CD8-positive, alpha-beta T cell (primary cell): ENCODE measurements at places on chromosomes 1 and 21.
A peak's percentile ranks its signal among the peaks of the same experiment; 100 is the strongest.

DNA sequence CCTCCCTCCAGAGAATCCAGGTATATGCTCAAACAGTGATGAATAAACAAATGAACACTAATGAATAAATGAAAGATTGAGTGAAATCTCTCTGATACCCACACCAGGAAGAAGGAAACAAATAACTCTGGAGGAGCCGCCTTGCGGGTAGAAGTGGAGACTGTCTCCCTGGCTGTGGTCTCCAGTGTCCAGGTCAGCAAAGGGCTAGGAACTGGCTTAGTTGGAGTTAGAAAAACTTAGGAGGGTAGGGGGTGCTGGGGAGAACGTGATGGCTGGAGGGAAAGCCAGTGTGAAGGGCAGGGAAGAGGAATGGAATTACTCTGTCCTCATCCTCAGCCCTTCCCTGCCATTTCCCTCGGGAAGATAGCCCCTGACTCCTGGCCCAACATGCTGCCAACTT is 537 bp downstream of the RHBDL2 start:
- no peak for DNase-seq

DNA sequence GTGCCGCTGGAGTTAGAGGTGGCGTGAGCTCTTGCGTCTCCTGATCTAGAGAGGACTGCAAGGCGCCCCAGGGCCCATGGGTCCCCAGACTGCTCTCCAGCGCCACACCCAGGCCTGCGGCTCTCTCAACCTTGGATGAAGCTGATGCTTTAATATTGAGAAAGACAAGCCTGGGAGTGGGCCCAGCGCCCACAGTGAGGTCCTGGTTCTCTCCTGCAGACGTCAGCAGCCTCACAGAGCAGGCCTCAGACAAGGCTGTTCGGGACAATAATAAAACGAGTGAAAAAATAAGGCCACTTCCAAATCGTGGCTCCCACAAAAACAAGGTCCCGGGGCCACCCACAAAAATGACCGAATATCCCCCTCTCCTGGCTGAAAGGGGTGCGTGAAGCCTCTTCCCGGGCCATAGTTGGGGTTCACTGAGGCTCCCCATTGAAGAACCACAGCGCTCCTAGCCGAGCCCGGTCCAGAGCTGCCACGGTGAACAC is 6.0 kb upstream of the DNMT3L start:
- DNase-seq, result peak; percentile 50

DNA sequence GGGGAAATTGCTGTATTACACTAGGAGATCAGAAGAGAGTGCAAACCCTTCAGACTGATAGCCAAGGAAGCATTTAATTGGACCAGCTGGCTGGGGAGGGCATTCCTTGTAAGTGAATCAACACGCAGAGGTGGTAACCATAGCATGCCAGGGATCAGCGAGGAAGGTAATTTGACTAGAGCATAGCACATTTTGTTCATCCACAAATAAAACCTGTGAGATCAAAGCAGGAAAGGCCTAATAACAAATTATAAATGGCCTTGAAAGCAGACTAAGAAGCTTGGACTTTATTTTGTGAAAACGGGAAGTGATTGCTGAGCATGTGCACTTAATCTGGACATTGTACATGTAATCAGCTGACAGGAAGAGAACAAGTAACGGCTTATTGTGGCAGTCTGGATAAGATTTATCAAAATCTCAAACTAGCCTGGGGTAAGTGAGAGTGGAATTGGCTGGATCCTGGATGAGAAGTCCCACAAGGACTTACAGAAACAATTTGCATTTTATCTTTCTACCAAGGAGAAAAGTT is 11.7 kb upstream of the CD55 start:
- DNase-seq, result no peak

GRCh38 chr1:151284013-151284577 is 2.0 kb downstream of the ZNF687 start:
- no peak for DNase-seq

GRCh38 chr1:242534753-242535152 is 10.3 kb upstream of the PLD5 start:
- no peak for DNase-seq

DNA sequence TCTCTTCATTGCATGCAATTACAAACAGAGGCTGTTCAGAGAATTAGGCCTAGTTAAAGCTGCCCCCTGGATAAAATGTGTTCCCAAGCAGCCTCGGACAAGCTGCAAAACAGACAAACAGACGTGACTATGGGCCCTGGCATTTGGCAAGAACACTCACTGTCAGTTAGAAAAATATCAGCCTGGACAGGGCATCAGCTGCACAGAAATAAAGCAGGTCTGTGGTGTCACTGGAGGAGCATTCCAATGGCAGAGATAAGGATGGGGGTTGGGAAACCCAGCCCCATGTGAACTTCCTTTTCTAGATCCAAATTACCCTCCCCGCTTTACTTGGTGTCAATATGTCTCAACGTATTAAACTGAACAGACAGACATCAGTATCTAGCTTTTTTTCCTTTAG is 177.1 kb downstream of the GPATCH2 start:
- no peak for DNase-seq

DNA sequence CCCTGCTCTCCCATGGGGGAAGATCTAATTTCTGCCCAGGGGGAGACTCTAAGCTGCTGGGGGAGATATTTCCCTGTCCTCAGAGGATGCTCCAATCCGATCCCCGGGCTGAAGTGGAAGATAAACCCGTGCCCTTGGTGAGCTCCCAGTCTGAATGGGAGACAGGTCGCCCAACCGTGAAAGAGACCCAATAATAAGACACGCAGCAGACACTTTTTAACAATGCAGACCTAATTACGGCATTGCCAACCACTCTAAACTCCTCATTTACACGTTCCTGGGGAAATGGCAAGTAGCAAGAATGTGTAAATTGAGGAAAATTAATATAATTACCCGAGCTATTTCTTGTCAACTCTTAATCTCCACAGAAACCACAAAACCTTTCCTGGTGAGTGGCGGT is 48.7 kb upstream of the ACTL8 start:
- no peak for DNase-seq

GRCh38 chr21:19914028-19914427 is 1084.2 kb upstream of the NCAM2 start:
- no peak for DNase-seq

- DNase-seq, result no peak
These were observed 34.2 kb downstream of the LMO4 start for GRCh38 chr1:87362834-87363426.

GRCh38 chr1:31694964-31695313 is 8.9 kb downstream of the COL16A1 start:
- no peak for DNase-seq

DNA sequence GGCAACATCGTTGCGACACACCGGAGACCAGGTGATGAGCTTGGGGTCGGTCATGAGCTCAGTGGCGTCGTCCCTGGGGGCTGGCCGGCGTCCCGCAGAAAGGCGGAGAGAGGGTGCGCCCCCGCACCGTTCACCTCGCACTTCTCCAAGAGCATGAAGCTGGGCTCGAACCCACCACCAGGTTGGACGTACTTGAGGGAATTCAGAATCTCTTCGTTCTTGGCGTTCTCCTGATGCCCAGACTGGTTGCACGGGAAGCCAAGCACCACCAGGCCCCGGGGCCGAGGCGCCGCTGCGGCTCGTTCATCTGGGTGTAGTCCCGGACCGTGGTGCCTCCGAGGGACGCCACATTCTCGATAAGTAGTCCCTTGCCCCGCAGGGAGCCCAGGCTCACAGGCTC is 176.6 kb upstream of the ADAMTS5 start:
- DNase-seq, result no peak

- DNase-seq, result no peak
These were observed 24.7 kb downstream of the NPHP4 start for GRCh38 chr1:5967351-5968160.

DNA sequence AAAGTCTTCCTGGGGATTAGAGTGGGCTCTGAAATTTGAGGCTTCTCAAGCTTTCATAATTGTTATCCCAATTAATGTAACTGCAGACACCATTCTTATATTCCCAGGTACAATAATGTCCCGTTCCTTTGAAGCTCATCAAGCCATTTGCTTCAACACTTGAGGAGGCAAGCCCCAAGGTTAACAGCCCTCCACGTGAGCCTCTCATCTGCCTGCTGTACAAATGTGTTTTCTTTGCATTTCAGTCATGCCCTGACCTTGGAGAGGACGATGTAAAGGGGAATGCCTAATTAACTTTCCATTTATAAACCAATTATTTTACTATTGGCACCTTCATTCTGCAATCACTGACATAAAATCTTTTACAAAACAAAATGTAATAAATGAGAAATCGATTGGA is 106.3 kb downstream of the SETD4 start:
- DNase-seq, result no peak

GRCh38 chr1:234188454-234188792 is 184.8 kb upstream of the COA6 start:
- DNase-seq, result no peak

DNA sequence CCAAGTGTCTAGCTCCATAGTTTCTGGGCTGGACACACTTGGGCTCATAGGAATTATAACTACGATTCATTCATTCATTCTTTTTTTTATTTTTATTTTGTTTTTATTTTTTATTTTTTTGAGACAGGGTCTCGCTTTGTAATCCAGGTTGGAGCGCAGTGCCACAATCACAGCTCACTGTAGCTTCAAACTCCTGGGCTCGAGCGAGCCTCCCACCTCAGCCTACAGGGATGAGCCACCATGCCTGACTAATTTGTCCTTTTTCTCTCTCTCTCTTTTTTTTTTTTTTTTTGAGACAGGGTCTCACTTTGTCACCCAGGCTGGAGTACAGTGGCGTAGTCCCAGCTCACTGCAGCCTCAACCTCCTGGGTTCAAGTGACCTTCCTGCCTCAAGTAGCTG is 42.3 kb downstream of the KCNAB2 start:
- DNase-seq, result no peak

GRCh38 chr21:33942426-33942825 is 26.8 kb upstream of the ATP5PO start:
- no peak for DNase-seq

- no peak for DNase-seq
These were observed 27.7 kb downstream of the NEK2 start for GRCh38 chr1:211647711-211648121.

DNA sequence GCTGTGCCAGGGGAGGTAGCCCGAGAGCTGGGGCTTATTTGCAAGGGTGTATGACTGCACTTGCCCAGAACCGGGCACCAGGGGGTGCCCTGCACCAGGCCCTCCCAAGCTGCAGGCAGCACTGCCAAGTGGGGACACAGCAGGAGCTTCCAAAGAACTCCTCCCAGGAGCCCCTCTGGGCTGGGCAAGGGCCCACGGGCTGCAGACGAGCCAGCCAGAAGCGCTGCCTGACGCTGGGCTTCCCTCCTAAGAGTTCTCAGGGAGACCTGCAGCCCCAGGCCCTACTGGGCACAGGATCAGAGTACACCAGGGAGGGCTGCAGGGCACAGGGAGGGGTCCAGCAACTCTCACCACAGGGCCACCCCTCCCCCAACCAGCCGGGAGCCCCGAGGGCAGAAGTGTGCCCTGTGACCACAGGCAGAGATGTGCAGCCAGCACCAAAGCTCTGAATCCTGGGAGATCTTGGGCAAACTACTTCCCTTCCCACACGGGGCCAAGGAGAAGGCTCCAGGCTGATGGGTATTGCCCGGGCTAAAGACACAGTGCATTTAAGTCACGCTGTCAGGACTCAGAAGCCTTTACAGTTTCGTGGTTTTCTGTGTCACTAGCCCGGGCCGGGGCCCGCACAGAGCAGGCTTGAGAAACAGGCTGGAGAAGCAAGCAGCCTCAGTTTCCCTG is 63.4 kb downstream of the KCNAB2 start:
- DNase-seq, result no peak

- DNase-seq, result no peak
These were observed 23.9 kb downstream of the ACOT11 start for GRCh38 chr1:54571803-54572541.

DNA sequence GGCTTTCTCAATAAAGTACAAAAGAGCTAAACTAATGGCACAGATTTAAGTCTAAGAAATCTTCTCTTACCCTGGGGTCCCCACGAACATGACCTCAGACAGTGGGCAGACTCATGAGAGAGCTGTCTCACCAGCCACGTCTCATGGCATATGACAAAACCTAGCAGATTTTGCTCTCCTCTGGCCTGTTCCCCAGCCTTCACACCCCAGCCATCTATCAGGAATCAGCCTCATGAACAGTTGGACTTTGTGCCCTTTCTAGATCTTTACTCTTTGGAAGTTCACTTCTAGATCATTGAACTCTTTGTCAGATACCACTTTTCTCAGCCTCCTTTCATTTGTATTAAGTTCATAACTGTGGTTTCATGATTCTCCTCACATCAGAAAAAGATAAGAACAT is 14.2 kb upstream of the HSD3B1 start:
- no peak for DNase-seq

DNA sequence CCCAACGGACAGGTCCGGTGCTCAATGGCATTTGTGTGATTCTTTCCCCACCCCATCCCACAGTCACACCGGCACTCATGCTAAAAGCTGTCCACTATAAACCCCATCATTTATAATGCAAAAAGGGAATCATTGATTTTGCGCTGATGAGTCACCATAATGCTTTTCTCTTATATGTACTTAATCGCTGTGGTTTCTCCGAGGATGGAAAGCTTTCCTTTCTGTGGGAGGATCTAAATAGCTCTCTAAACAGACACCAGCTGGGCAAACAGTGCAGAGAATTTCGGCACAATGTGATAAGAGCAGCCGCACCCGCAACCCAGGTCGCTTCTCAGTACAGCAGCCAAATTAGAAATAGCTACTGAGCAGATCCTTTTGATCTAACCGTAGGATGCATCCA is 85.6 kb downstream of the SETD4 start:
- no peak for DNase-seq

- no peak for DNase-seq
These were observed 39.7 kb downstream of the PALMD start for GRCh38 chr1:99685516-99686180.

GRCh38 chr1:162970021-162970420 is 99.1 kb upstream of the RGS4 start:
- no peak for DNase-seq

- no peak for DNase-seq
These were observed 10.9 kb upstream of the GNB1 start for GRCh38 chr1:1901641-1902294.

DNA sequence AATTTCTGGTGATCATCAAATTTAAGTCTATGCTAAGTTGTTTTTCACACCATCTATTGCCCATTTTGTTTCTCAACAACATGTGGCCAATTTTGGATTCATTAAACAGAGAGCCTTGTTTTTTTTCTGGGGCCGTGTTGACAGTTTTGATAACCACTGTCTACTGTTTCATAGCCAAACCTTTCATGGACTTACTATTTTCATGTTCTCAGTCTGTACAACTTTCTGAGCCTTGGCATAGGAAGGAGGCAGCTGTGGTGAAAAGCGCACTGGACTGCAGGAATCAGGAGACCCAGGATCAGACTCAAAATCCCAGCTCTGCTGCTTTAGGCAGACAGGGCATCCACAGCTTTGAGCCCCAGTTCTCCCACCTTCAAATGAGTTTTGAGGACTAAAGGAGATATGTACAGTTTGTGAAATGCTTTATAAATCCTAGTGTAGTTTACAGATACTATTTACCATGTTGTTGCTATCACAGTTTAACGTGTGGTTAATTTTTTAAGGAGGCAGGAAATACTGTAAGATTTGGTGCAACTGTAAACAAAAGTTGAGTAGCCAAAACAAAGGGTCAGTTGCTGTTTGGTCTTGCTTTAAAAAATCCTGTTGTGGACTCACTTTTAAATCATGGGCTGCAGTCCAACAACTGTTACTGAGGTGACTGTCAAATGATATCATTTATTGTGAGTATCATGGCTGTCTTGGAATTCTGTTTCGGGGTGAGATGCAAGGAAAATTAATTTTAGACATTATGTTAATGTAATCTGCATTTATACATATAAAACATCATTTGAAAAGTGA is 2.9 kb downstream of the MACO1 start:
- no peak for DNase-seq

GRCh38 chr1:100463791-100464424 is 74.0 kb upstream of the GPR88 start:
- peak; percentile 77 for DNase-seq

GRCh38 chr1:219372916-219373615 is 199.4 kb downstream of the LYPLAL1 start:
- no peak for DNase-seq
